ENCODE measurements at places on chromosomes 3 and 15.
A peak's percentile ranks its signal among the peaks of the same experiment; 100 is the strongest.

- DNase-seq: peak; percentile 54
Measured at GRCh38 chr3:64530434-64531049, 157.3 kb downstream of the ADAMTS9 start.

DNA sequence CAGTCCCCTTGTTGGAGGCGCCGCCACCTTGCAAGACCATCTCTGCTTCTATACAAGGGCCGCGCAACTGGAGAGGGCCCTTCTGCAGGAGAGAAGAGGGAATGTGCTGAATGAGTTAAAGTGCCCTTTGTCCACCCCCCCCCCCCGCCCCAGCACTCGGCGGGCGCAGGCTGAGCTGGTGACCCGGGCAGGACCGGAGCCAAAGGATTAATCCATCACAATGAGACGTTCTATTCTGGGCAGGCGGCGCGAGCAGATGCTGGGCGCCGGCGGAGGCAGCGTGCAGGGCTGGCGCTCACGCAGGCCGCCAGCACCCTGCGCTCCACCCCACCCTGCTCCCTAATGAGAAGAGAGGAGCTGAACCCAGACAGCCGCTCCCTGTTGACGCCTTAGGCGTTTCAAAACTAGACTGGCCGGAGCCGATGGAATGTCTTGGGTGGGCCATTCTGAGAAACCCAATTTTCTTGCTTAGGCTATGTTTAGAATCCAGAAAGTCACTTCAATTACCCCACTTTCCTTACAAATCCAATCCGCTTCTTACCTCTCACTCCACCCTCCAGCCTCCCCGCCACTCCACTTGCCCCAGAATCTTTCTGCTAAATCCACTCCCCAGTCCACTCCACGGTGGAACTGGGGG is 32.9 kb downstream of the GJD2 start:
- peak; percentile 4 for DNase-seq

DNA sequence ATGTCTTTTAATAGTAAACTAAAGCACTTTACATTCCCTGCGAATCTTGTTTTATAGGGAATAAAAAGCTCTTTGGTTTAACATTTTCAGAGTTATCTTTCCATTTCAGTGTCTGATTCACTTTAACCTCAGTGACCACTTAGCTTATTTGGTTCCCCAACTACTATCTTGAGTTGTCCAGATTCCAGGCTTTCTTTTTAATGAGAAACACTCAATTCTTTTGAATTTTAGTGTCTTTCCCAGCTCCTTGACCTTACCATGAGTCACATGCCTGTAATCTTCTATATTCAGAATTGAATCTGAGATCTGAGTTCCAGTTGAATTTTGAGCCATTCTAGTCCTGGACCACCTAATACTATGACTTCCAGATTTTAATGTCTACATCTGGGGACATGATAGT is 144.4 kb downstream of the KCNAB1 start:
- DNase-seq: no peak

DNA sequence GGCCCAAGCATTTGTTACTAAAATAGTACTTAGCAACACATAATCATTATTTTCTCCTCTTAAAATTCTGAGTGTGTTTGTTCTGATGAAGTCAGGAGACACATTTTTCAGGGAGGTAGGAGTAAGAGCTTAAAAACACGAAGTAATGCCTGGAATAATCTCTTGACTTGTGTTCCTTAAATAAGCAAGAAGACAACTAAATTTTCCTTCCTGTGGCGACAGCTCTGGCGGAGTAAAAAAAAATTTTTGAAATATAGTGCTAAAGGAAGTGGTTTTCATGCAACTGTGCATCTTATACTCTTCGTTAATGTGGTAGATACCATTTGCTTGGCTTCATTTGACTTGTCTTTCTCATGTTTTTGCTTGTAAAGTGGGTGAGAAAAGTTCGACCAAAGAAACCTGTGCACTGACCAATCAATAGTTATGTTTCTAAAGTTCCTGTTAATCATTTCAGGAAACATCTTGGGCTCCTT is 11.1 kb upstream of the MBNL1 start:
- no peak for DNase-seq

- DNase-seq: peak; percentile 46
Measured at GRCh38 chr3:127067116-127067910, 84.4 kb downstream of the PLXNA1 start.

GRCh38 chr3:157327018-157327417 is 109.6 kb upstream of the PTX3 start:
- DNase-seq: no peak

DNA sequence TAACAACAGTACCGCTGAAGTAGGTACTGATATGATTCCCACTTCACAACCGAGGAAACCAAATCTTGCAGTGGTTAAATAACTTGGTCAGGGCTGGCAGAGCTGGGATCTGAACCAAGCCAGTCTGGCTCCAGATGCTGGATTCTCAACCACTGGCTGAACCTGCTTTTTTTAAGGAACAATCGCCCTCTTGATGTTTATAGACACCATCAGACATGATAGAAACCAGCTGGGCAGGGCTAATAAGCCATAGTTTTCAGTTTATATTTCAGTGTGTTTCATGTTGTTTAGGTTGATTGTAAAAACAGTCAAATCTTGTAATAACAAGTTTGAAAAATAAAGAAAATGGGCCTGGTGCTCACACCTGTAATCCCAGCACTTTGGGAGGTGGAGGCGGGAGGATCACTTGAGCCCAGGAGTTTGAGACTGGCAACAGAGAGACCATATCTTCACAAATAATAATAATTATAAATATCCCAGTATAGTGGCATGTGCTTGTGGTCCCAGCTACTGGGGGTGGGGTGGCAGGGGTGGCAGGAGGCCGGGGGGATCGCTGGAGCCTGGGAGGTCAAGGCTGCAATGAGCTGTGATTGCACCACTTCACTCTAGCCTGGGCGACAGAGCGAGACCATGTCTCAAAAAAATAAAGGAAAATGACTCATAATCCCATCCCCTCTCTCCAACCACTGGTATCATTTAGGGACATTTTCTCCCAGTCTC is 36.7 kb downstream of the XYLB start:
- DNase-seq: peak; percentile 11

GRCh38 chr3:170542704-170543103 is 43.2 kb downstream of the SLC7A14 start:
- peak; percentile 8 for DNase-seq

- DNase-seq: peak; percentile 82
Measured at GRCh38 chr3:46903341-46904302, 26.1 kb downstream of the PTH1R start.

- peak; percentile 11 for DNase-seq
Measured at GRCh38 chr3:16211176-16211904, 36.9 kb downstream of the GALNT15 start.

- DNase-seq: no peak
Measured at GRCh38 chr3:88009066-88009465, 49.7 kb downstream of the CGGBP1 start.

GRCh38 chr3:4736284-4736861 is 242.9 kb upstream of the BHLHE40 start:
- peak; percentile 87 for DNase-seq

- DNase-seq: no peak
Measured at GRCh38 chr3:178967177-178967532, 104.5 kb downstream of the ZMAT3 start.
